Activated CD8-positive, alpha-beta memory T cell treated with anti-CD3 and anti-CD28 coated beads for 36 hours (primary cell): ENCODE measurements at places on chromosomes 16 and 17. TPM values are rescaled to one million over a fixed set of nuclear protein-coding genes. Genes with fewer than 3 reads are reported as not detected.

Gene CA5A
- not detected for total RNA-seq

Gene CCL8
- not detected for total RNA-seq

Gene SPIRE2
- 0.57 TPM for total RNA-seq

Gene BMERB1
- total RNA-seq = 23.2 TPM

Gene APRT
- total RNA-seq = 325 TPM

Gene CD79B
- 23.9 TPM for total RNA-seq

Gene SMARCD2
- total RNA-seq = 95.2 TPM

Gene RND2
- 0.06 TPM for total RNA-seq

Gene EPX
- total RNA-seq = not detected

Gene TBC1D3
- not detected for total RNA-seq

Gene SERPINF2
- 0.19 TPM for total RNA-seq

Gene SLC46A1
- 6.6 TPM for total RNA-seq
